ENCODE measurements at places on chromosomes 11 and 22.
A peak's percentile ranks its signal among the peaks of the same experiment; 100 is the strongest.

DNA sequence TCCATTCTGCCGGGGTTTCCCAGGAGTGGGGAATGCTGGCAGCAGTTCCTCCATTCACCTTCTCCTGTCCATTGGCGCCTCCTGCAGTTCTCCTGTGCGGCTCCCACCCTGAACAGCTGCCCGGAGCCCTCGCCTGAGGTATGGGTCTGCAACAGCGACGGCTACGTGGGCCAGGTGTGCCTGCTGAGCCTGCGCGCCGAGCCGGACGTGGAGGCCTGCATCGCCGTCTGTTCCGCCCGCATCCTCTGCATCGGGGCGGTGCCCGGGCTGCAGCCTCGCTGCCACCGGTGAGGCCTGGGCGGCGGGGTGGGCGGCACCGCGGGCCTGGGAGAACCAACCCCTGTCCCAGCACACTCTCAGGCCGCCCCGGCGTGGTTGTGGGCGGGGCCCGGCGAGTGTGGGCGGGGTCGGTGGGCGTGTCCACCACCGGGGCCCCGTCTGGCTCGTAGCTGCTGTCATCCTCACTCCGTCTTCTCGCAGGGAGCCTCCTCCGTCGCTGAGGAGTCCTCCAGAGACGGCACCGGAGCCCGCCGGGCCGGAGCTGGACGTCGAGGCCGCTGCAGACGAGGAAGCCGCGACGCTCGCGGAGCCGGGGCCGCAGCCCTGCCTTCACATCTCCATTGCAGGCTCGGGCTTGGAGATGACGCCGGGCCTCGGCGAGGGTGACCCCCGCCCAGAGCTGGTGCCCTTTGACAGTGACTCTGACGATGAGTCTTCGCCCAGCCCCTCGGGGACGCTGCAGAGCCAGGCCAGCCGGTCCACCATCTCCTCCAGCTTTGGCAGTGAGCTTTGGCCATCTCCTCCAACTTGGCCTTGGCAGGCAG lies 14.0 kb upstream of the RELT start:
- DNase-seq: no peak

DNA sequence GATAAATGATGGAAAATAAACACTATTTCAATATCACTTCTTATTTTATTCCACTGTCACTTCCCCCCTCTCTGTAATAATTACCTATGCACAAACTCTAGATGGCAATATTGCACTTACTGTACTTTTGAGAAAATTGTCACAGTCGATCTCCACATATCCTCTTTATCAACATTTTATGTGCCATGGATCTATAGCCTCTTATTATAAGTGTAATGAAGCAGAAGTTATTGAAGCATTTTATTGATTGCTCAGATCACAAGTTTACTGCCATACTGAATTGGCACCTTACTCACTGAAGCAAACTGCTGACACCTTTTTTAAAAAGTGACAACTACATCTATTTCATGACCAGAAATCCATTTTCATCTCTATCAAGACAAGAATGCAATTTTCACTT lies 133.4 kb downstream of the DCDC1 start:
- DNase-seq: no peak

DNA sequence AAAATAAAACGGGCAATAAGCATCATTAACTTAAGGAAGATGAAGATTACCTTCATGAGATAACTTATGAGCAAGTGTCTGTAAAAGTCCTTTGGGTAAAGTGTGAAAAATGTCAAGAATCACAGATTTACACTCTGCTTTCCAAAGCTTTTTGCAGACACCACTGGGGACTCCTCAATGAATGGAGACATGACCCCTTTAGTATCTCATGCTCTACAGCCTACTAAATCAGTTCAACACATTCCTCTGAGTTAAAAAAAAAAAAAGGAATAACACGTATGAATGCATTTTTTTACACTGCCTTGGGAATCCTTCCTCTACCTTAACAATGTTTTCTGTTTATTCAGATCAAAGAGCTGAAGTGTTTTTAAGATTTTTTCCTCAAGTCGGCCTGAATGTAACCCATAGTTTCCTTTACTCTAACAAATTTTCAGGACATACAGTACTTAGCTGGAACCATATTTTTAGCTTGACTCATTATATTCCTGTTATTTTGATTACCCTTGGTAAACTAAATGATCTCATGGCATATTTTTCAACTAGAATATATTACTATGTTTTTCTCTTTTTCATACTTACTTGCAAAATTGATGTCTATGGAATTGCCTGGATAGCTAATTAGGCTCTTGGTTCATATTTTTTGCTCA lies 25.9 kb upstream of the RAB30 start:
- DNase-seq: no peak

- DNase-seq: no peak
These were observed 92.1 kb upstream of the NARS2 start for GRCh38 chr11:78666675-78667160.

DNA sequence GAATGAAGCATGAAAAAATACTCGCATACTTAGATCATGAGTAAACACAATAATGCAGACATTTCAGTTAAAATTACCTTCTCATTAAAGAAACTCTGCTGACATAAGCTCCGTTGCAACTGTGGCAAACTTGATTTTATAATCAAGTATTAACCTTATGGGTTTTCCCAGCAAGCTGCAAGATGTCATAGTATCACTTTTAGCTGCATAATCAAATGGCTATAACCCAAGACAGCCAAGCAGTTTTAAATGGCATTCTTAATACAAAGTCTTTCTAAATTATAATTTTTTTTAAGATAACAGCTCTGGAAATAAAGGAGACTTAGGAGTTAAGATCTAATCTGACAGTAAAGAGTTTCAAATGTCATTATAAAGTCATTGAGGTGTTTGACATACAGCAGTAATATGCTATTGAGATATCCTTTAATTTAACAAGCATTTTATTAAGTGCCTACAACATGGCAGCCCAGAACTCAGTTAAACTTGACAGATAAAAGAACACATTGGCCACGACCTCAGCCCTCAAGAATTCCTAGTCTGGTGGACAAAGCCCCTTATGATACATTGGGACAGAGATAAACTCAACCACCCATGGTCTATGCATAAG lies 163.1 kb upstream of the FAT3 start:
- no peak for DNase-seq

GRCh38 chr11:11843642-11844041 lies 1.9 kb downstream of the USP47 start:
- DNase-seq: no peak

DNA sequence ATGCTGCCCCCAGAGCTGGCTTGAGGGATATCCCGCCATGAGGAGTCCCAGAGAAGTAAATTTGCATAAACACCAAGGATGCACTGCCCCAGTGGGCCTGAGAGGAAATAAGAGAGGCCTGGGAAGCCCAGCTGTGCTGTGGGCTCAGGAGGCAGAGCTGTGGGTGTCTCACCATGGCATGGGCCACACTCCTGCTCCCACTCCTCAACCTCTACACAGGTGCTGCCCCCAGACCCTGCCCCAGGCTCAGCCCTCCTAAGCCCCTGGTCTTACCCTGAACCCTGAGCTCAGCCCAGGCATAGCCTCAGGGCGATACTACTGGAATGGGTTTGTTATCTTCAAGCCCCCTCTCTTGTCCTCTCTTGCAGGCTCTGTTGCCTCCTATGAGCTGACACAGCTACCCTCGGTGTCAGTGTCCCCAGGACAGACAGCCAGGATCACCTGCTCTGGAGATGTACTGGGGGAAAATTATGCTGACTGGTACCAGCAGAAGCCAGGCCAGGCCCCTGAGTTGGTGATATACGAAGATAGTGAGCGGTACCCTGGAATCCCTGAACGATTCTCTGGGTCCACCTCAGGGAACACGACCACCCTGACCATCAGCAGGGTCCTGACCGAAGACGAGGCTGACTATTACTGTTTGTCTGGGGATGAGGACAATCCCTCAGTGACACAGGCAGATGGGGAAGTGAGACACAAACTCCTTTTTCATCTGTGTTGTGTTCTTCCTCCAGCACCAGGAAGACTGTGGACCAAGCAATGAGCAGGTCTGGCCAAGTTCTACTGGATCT lies 59.9 kb downstream of the GGTLC2 start:
- DNase-seq: no peak

DNA sequence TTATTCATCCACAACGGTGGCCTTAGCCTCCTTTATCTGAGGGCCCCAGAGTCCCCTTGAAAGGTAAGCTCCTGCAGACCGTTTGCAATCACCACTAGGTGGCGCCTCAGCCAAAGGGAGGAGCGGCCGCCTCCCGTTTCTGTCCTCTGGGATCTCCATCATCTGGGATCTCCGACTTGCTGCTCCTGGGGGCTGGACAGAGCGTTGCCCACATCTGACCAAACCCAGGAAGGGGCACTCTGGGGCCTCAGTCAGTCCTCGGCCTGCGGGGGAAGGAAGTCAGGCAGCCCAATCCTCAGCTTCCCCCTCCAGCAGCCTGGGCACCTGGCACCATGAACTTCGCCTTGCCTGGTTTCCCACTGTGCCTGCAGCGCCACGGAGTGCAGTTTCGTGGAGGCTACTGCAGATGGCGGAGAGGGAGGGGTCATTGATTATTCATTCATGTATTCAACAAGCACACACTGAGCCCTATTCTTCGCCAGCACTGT lies 23.5 kb downstream of the TP53I11 start:
- peak; percentile 75 for DNase-seq

DNA sequence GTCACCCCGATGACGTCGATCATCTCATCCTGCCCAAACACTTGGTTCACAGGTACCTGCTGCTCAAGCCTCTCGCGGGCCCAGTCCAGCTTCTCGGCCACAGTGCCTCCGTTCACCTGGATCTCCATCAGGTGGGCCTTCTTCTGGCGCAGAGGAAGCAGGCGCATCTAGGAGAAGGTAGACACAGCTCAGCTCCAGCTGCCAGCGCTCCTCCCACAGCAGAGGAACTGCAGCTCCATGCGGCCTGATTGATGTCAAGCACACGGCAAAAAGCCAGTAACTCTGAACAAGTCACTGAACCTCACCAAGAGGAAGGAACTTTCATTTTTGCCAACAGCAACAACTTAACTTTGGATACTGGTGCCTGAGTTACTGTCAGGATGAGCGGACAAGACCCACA lies 4.0 kb downstream of the RPL3 start:
- no peak for DNase-seq

DNA sequence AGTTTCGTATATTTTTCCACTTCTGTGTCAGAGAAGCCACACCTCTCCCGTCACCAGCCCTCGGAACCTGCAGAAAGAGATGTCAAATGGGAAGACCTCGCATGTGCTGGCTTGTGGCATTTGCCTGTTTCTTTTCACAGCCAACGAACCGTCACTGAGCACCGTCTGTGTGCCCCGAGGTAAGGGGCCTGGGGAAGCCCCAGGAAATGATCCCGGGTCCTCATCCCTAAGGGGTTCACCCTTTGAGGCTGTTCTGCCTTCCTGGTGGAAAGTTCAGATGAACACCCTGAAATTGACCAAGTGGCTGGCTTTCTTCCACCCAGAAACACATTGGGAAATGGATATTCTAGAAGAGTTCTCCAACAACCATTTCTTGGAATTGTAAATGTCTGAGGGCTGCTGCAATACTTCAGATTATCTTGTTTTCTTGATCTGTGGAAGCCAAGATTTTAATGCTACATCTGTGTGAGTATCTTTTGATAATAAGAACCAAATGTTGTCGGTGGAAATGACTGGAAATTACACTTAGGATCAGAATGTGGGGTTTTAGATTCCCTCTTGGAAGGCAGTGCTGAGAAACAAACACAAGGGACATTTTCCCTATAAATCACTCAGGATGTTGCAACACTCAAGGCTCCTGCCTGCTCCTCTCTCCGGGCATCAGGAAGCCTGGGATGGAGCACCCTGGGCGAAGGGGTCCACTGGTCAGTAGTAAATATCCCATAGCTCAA lies 37.6 kb downstream of the RIBC2 start:
- peak; percentile 79 for DNase-seq

- no peak for DNase-seq
These were observed 11.7 kb downstream of the MIAT start for GRCh38 chr22:26669060-26669481.

GRCh38 chr11:92890846-92891245 lies 78.6 kb upstream of the MTNR1B start:
- DNase-seq: no peak

GRCh38 chr22:42637555-42637954 lies 2.8 kb downstream of the ATP5MGL start:
- no peak for DNase-seq

DNA sequence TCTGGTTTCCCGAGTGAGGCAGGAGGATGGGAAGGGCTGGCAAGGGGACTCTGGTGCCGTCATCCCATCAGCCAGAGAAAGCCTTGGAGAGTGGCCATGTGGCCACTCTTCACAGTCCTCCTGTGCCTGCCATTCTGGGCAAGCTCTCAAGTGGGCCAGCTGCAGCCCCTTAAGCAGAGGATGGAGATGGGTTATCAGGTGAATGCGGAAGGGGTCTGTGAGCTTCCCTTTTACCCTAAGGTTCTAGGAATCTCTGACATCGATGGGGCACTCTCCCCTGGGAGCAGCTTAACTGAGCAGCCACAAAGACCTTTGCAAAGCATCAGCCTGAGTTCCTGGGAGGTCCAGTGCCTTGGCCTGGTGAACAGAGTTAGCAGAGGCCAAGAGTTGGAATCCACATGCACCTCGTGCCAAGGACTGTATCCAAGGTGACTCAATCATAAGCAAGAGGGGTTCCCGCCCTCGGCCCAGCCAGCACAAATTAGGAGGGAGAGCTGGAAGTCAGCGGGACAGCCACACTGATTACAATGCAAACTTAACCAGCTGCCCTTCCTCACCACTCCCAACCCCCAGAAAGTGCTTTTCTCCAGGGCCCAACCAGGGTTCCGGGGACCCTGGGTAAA lies 193.6 kb downstream of the BUD13 start:
- no peak for DNase-seq

DNA sequence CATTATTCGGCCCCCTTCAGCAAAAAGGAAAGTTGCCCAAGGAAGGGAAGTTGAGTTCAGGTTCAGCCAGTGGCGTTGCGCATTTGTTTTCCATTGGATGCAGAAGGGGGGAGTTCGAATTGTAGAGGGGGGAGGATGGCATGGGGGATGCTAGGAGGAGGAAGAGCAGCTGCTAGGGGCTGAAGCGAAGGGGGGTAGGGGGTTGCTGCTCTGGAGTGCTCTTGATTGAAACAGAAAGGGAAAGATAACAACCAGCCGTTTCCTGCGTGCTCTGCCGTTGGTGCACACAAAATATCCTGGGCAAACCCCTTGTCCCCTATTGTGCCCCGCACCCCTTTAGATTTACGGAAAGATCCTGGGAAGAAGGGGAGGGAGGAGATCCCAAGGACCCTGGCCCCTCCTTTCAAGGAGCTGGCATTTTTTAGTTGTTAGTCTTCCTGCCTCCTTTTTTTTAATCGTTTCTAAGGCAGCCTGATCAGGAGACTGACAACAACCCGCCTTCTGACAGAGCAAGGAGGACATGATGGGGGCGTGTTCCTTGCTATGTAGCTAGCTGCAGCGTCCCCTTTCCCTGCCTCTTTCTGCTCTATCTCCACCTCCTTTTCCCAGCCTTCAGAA lies 2.1 kb downstream of the KMT2A start:
- DNase-seq: no peak

- no peak for DNase-seq
These were observed 119.2 kb downstream of the DSCAML1 start for GRCh38 chr11:117677729-117678310.

Data from right atrium auricular region (tissue), 2 donors.